HuH-7.5 (cell line): ENCODE measurements at places on chromosomes 4 and X.
A peak's percentile ranks its signal among the peaks of the same experiment; 100 is the strongest.

DNA sequence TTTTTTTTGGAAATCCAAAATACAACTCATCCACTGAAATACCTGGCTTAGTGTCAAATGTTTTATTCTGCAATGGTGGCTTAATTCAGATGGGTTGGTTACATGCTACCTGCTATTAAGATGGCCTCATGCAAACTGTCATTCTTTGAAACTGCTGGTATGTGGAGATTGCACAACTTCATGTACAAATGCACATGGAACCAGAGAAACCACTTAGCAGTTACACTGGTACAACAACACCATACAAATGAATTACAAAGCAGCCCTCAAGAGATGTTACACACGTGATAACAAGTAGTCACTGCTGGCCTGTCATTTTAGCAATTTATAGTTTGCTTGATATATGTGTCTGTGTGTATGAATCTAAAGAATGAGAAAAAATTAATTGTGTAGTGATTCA, 84.6 kb upstream of the STS start:
- no peak for DNase-seq

DNA sequence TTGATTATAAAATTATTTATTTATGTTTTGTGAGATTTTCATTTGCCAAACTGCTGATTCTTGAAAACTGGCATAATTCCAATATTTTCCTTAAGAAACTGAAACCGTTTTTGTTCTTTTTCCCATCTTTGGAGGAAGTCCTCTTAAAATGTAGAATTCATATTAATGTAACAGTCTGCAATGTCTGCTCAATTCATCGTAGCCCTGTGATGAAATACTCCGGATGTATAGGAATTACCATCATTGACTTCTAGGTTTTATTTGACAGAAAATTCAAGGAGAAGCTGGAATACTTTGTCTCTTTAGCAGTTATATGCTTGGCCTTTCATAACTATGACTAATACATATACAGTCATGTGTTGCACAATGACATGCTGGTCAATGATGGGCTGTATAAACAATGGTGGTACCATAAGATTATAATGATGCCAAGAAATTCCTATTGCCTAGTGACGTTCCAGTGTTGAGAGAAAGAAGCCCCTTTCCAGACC, 185.0 kb upstream of the GPRIN3 start:
- DNase-seq: no peak

DNA sequence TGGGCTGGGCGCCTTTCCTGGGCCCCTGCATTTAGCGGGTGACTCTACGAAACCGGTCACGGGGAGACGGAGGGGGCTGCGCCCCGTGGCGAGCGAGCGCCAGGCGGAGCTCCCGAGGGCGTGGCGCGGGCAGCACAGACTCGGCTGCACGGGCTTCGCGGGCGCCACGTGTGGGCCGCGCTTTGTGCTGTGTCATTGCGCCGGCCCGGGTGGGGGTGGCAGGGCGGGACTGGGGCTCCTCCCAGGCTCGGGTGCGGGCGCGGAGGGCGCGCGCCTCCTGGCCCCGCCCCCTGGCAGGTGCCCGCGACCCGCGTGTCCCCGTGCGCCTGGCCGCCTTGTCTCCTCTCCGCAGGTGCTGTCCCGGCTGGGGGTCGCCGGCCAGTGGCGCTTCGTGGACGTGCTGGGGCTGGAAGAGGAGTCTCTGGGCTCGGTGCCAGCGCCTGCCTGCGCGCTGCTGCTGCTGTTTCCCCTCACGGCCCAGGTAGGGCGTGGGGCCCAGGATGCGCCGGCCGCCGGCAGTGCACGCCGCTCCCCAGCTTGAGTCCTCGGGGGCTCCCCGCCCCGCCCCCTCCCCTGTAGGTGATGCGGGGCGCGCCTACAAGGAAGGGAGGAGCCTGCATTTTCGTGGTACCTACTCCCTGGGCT, 651 bp downstream of the UCHL1 start:
- peak; percentile 30 for DNase-seq

- no peak for DNase-seq
These were observed 30.3 kb upstream of the ENOX2 start for GRCh38 chrX:130933358-130933757.

DNA sequence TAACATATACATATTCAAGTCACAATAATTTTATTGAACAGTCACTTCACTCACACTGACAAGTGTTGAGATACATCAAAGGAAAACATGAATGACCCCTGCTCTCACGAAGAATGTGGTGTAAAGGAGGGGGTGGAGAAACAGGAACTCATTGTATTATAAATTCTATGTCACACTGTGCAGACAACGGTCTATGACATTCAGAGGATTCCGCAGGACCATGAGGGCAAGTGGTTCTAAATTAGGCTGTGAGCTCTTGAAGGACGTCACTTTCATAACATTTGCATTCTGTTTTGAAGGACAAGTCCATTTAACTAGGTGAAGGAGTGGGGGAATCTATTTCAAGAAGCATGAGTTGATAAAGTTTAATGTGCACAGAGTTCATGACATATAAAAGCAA, 415.2 kb upstream of the HS3ST1 start:
- no peak for DNase-seq
